ENCODE measurements at places on chromosomes 16 and 17.

GRCh38 chr17:20128036-20128667 is 119.0 kb downstream of the SPECC1 start:
- no peak for DNase-seq

GRCh38 chr17:76363107-76363842 is 9.6 kb upstream of the PRPSAP1 start:
- no peak for DNase-seq

DNA sequence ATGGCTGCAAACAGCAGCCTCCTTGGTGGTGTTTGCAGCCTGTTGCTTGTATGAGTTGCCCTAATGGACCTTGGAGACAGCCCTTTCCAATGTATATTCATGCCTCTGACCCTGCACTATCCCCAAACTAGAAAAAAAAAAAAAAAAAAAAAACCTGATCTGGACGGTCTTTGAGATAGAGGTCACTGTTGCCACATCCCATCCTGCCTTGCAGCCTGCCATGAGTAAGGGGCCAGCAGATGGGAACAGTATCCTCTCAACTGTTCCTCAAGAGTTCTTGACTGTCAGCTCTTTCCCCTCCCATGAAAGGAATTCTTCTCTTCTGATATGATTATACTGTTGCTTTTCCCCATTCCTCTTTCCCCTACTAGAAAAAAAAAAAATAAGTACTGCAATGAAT is 152.4 kb downstream of the SSH2 start:
- no peak for DNase-seq

DNA sequence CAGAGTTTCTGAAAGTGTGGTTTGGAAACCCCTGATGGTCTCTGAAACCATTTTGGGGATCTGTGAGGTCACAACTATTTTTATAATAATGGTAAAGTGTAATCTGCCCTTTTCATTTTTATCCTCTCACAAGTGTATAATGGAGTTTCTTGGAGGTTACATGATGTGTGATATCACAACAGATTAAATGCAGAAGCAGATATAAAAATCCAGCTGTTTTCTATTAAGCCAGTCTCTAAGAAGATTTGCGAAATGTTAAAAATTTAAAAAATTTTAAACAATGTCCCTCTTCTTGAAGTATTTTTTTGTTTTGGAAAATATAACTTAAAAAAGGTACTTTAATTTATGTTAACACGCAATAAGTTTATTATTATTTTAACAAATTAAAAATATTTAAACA is 48.7 kb downstream of the RPGRIP1L start:
- DNase-seq = no peak

GRCh38 chr17:32960815-32961214 is 30.8 kb upstream of the SPACA3 start:
- DNase-seq = peak; percentile 21

All from RPMI7951 (cell line).